CMK (cell line): ENCODE measurements at places on chromosomes 12 and 14.

GRCh38 chr12:16096273-16096849 lies 181.1 kb downstream of the SLC15A5 start:
- no peak for DNase-seq

DNA sequence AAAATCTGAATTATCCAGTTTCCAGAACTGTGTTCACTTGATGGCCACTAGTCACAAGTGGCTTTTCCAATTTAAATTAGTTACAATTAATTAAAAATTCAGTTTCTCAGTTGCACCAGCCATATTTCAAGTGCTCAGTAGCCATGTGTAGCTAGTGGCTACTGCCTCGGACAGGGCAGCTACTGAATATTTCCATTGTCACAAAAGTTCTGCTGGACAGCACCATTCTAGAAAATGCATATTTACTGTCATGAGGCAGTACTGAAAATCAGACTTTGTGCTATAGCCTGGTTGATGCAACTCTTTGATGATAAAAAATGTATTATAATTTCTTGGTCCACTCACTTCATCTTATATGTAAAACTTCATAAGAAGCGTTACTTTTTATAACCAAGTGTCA lies 11.5 kb upstream of the OVCH1 start:
- no peak for DNase-seq

- no peak for DNase-seq
Measured at GRCh38 chr12:50265770-50266524, 17.4 kb downstream of the LIMA1 start.

- no peak for DNase-seq
Measured at GRCh38 chr12:39586816-39587215, 32.8 kb downstream of the ABCD2 start.

DNA sequence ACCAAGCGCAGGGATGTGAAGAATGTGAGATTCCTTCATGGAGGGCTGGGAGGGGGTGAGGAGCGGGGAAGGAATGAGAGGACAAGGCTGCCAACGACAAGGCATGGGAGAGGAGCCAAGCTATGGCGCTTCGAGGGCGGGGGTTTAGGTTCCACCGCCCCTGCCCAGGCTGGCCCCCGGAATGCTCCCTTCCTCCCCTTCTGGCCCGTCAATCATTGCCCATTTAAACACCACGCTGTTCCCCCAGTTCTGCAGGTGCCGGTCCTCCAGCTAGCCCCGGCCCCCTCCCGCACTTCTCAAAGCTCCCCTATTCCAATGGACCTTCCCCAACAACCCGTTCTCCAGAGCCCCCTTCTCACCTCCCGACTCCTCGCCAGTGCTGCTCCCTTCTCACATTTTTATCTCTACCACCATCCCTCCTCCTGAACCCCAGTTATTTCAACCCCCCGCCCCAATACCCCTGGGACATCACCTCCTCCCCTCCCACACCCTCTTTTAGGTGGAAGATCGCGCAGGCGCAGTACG lies 428 bp downstream of the RNF41 start:
- no peak for DNase-seq

- no peak for DNase-seq
Measured at GRCh38 chr14:99946652-99947489, 118.4 kb upstream of the EVL start.

DNA sequence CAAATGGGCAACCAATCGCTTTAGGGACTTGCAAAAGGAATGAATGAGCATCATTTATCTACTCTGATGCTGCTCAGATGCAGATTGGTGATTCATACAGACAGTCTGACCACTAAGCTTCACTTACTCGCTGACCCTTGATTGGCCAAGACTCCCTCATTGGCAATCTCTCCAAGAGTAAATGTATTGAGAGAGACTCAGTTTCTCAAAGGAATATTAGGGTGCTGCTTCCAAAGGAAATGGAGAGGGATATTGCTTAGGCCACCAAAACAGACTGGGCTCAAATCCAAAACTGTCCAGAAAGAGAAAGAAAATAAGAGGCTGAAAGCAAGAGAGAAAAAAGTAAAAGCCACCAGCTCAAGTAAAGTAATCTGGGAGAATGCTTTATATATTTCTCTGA lies 785.2 kb downstream of the GALC start:
- no peak for DNase-seq

DNA sequence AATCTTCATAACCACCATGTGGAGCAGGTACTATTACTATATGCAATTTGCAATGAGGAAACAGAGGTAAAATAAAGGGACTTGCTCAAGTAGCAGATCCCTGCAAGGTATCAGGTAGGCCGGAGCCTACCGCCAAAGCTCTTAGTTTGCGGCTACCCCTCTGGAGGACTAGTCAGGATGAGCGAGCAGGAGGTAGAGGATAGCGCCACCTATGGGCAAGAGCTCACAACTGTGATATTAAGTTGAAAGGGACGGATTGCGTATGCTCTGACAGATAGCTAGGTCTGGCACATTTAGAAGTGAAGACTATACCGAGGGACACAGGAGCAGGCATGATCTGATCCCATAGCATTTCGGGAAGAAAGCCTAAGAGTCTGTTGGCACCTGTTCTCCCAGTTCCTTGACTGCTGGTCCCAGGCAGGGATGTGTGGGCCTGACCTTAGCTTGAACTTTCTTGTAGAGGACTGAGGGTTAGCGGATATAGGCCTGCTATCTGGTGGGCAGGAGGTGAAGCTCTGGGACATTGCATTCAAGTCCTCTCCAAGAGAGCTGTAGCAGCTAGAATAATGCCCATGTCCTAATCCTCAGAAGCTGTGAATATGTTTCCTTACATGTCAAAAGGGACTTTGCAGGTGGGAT lies 48.0 kb downstream of the SLC17A8 start:
- DNase-seq: peak; percentile 11

GRCh38 chr14:49989966-49990365 lies 97.1 kb downstream of the ARF6 start:
- no peak for DNase-seq

- no peak for DNase-seq
Measured at GRCh38 chr14:103067231-103067954, 10.0 kb upstream of the CDC42BPB start.
